ENCODE measurements at places on chromosomes 16 and 17.

DNA sequence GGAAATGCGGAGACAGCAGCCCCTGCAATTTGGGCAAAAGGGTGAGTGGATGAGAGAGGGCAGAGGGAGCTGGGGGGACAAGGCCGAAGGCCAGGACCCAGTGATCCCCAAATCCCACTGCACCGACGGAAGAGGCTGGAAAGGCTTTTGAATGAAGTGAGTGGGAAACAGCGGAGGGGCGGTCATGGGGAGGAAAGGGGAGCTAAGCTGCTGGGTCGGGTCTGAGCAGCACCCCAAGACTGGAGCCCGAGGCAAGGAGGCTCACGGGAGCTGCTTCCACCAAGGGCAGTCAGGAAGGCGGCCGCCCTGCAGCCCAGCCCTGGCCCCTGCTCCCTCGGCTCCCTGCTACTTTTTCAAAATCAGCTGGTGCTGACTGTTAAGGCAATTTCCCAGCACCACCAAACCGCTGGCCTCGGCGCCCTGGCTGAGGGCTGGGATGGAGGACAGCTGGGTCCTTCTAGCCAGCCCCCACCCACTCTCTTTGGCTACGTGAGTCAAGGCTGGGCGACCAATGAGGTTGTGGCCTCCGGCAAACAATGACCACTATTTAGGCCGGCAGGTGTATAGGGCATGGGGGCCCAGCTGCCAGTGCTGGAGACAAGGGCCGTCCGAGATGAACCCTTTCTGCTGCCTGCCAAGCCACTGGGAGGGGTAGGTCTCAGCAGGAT, 507 bp downstream of the SERPINF1 start:
- DNase-seq: peak; percentile 53

DNA sequence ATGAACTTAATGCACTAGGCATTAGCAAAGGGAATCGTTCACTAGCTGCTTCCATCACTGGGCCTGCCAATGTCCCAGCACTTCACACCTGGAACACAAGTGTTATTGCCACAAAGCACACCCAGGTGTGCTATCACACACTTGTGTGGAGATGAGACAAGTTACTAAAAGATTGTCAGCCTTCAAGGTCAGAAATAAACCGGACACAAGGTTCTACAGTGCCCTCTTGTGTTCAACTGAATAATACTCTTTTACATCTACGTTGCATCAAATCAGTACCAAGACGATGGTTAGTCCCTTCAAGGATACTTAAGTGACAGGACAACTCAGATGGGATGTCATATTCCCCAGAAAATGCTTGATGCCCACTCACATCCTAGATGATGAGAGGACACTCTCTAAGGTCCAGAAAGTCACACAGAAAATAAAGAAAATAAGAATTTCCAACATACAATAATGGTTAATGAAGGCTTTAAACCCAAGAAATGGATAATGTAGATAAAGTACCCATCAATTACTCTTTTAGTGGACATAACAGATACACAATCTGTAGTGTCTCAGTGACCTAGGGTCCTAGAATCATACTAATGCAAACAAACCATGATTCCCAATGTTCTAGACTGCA, 16.4 kb upstream of the GLG1 start:
- peak; percentile 60 for DNase-seq

DNA sequence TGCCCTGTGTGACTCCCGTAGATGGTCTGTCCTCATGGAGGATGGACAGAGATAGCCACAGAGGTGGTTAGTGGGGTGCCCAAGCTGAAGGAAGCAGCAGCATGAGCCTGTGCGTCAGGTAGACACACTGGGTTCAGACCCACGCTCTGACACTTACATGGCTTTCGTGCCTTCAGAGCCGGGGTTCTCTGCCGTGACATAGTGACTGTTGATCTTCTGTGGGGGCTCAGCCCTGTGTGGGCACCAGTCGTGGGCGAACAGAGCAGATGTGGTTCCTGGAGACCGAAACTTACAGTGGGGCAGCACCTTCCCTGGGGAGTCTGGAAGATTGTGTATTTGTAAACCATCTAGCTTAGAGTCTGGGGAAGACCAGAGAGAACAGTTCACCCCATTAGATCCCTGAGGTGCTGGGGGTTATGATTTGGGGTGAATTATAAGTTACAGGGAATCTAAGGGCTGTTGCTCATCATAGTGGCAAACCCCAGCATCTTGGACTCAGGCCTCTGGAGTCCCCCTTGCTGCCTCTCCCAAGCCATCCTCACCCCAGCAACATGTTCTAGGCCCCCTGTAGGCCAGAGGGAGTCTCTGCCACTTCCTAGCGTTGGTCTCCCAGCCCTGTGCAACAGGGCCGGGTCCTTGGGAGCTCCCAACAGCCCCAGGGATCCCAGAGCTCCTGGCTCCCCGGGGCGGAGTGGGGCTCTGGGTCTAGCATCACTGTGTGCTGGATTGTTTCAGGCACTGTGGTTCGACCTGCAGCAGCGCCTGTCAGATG, 28.6 kb downstream of the NECAB2 start:
- DNase-seq: no peak

GRCh38 chr17:33567223-33567622, 274.1 kb upstream of the ASIC2 start:
- DNase-seq: no peak

GRCh38 chr17:36791942-36792475, 145.3 kb upstream of the LHX1 start:
- no peak for DNase-seq

GRCh38 chr16:21952040-21952792, 945 bp upstream of the UQCRC2 start:
- peak; percentile 73 for DNase-seq

All from iris pigment epithelial cell (primary cell).